Fibroblast of lung (primary cell): ENCODE measurements at places on chromosomes 11 and 22. TPM values are rescaled to one million over a fixed set of nuclear protein-coding genes. Genes with fewer than 3 reads are reported as not detected.

GUCY1A2 gene
- total RNA-seq, result 0.50 and 2.6 TPM in 2 replicates

- DNase-seq, result no peak
These were observed 67.5 kb upstream of the MS4A8 start for GRCh38 chr11:60631944-60632343.

- DNase-seq, result no peak
These were observed 735.3 kb upstream of the RAG2 start for GRCh38 chr11:37333345-37333744.

DNA sequence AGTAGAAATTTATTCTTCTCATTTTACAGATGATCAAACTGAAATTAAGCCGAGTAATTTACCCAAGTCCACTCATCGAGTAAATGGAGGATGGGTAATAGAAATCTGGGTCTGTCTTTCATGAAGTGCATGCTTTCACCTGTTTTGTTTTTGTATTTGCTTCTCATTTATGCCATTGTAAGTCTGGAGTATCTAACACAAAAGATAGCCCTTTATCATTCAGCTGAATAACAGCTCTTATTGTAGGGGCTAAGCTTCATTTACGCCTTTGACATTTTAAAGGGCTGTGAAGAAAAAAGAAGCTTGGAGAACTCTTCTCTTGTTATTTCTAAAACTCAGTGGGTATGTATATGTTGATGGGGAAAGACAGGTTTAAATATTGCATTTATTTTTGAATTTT lies 1196.2 kb upstream of the TENM4 start:
- DNase-seq, result no peak

ARHGAP32 gene
- 8.7 and 9.6 TPM in 2 replicates for total RNA-seq

DNA sequence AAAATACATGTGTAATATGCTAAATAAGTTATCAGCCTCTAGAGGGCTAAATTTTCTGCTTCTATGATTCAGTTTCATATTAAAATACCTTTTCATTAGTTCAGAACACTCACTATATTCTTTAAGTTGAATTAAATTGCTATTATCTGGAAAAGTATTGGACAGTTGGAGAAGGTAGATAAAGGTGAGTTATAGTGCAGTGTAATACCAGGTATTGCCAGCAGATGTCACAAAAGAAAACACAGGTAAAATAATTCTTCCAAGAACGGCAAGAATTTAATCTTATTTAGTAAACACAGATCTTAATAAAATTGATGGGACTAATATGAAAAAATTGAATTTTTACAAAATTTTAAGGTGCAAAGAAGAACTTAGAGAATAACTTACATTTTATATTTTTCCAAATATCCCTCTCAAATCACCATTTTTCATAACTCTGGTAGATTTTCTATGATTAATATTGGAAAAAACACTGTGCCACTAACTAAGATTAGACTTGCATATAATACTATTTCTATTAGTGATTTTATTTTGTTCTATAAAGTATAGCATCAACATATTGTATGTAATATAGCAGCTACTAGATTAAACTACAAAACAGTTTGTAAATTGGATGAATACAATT lies 1.7 kb upstream of the LRRC4C start:
- no peak for DNase-seq

PGR gene
- total RNA-seq, result 0.77 and 2.0 TPM in 2 replicates

DNA sequence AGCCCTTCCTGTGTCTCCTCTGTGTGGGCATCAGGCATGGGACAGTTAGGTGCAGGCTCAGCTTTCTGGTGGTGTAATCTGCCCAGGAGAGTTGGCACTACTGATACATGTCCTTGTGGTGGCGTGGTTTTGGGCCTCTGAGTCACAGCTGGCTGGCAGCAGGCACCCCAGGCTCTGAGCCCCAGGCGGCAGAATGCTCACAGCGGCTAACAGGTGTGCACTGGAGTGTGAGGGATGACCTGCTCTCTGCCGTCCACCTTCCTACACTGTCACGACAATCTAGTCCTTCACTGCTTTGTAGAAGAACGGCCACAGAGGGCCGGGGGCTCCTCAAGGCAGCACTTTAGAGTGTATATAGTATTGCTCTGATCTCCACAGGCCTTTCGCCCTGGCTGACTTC lies 100.3 kb upstream of the PITPNB start:
- DNase-seq, result peak; percentile 29

GRAP2 gene
- total RNA-seq, result not detected in 2 replicates

DNA sequence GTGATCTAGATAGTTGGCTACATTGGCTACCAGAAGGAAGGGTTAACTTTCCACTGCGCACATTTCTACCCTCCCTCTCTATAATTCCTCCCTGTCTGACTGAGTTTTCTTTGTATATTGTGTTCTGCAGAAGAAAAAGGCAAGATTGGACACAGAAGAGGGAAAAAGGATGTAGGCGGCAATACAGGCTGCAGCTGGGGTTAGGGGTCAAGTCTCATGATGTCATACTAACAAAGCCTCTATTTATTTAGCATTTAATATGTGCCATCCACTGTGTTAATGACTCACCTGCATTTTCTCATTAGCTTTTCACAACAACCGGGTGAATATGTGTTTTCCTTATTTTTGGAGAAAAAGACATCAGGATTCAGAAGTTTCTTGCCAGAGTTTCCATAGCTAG lies 2.0 kb downstream of the FAM83F start:
- no peak for DNase-seq

- DNase-seq, result no peak
These were observed 46.3 kb upstream of the ANO3 start for GRCh38 chr11:26285608-26286007.

DNA sequence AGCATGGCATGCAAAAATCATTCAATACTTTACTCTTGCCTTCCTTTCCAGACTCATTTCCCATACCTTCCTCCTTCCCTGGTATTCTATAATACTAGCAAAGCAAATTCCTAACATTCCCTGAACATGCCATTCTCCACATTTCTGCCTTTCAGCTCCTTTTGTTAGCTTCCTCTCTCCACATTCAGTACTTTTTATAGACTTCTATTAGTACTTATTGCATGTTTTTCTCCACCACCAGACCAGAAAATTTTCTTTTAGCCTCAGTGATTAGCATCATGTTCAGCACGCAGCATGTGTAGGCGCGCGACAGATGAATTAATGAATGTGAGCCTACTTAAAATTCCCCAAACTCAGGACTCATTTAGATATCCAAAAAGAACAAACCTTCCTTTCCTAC lies 935.3 kb downstream of the DLG2 start:
- DNase-seq, result no peak

DNA sequence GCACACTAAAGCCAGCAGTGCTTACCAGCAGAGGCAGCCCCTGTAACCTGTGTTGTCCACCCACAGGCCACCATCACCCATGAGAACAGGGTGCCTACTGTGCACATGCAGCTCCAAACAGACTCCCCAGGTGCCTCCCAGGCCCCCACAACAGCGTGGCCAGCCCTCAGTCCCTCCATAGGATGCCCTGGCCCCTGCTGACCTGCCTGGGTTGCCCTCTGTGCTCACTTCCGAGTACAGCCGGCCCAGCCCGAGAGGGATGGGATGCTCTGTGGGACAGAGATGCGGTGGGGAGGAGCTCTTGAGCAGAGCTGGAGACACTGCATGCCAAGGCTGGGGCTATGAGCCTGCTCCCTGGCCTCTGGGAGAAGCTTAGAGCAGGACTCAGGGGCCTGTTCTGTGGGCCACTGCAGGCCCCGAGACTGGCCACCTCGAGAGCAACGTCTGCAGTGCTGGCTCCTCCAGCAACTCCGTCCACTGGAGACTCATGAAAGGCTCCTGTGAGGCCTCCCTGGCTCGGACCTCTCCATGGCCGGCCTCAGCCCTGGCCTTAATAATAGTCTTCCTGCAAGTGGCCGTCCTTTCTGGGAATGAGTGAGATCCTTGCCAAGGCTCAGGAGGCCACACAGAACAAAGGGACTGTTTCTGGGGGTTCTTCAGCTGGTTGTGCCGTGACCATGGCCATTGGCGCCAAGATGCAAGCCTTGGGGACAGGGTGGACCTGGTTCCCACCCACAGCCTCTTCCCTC lies 27.0 kb downstream of the FADS2 start:
- no peak for DNase-seq

GRCh38 chr11:23859087-23859486 lies 637.8 kb upstream of the LUZP2 start:
- DNase-seq, result no peak

DNA sequence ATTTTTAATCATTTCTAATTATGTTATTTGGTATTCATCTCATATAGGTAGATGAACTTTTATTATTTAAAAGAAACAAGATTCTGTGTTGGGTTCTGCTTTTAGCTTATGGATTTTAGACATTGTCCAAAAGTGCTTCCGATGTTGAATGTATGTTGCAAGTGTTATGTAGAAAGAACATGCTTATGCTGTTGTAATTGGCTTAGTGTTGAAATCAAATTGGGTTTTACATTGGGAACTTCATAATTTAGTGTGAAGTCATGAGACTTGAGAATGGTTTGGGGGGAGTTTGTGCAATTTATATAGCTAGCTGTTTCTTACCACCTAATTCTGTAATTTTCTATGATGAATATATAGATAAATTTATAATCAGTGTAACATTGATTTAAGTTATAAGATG lies 3.6 kb downstream of the MTMR3 start:
- no peak for DNase-seq

MYBPC3 gene
- not detected in 2 replicates for total RNA-seq

- DNase-seq, result no peak
These were observed 3.5 kb upstream of the GGT1 start for GRCh38 chr22:24599514-24599913.

PRSS23 gene
- 141 and 194 TPM in 2 replicates for total RNA-seq

PLEKHA7 gene
- total RNA-seq, result under 0.01 and 0.17 TPM in 2 replicates

DNA sequence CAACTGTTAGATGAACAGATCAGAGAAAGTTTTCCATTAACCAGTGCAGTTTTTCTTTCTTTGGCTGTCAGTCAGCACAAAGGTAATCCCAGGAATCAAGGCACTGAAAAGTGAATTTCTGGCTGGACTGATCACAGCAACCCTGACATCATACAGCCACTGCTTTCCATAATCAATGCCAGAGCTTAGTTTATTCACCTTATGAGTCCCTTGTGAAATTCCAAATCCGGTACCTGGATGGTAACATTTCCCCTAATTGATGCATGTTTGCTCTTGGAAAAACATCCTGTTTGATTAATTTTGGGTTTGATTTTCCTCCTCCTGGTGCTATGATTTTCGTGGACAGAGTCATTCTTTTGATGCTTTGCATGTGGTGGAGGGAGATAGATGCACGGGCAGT lies 319.8 kb downstream of the INSC start:
- no peak for DNase-seq

DNA sequence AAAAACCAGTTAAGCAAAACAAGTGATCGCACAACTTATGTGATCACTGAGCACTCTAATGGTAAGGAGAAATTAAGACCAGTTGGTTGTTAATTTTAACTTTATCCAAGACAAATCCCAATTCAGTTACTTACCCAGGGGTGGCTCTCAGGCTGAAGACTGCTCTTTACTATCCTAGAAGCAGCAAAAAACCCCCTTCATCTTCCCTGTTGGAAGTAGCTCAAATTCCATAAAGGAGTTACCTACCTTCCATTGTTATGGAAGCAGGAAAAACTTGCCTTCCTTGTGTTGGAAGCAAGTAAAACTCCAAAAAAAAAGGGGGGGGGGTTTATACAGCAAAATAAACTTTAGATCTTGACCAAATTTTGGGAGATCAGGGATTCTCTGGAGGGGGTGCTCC lies 5.2 kb upstream of the MRPL16 start:
- DNase-seq, result no peak

DNA sequence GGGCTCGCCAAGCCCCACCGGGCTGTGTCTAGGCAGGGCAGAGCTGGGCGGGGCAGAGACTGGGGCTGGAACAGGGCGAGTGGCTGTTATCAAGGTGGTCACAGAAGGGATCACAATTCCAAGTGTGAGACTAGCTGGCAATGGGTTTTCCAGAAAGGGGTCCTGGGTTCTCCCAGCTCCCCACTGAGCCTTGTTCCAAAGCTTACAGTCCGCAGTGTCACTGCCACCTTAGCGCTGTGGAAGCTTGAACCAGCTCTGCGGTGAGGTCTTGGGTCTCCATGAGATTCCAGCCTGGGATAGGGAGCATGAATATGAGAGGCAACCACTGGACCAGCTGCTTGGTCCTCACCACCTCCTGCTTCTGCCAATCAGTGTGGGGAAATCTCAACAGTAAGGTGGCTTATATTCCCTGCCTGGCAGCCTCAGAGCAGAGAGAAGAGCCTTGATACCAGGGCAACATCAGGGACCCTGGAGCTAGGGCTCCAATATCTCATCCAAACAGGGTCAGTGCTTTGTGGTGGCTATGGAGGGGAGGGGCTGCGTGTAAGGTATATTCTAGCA lies 831 bp downstream of the CD44 start:
- peak; percentile 34 for DNase-seq

DNA sequence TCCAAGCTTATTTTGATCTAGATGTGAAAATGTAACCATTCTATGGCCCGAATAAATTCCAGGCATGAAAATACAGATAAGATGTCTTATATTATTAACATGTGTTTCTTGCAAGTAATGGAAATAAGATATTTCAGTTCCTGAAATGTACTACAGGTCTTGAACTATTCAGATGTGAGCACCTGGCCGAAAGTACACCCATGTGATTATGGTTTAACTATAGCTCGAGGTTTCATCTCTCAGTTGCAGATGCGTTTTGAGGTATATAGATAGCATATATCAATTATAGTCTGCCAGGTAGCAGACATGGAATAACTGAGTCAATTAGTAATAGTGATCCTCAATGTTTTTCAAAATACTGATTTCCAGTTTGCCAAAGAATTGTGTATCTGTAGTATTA lies 68.3 kb downstream of the DDIAS start:
- no peak for DNase-seq

GRCh38 chr11:107482234-107482633 lies 24.6 kb upstream of the CWF19L2 start:
- DNase-seq, result no peak

H19 gene
- 1.8 and 55.0 TPM in 2 replicates for total RNA-seq

GRCh38 chr11:43419460-43419859 lies 60.7 kb downstream of the TTC17 start:
- peak; percentile 67 for DNase-seq

DNA sequence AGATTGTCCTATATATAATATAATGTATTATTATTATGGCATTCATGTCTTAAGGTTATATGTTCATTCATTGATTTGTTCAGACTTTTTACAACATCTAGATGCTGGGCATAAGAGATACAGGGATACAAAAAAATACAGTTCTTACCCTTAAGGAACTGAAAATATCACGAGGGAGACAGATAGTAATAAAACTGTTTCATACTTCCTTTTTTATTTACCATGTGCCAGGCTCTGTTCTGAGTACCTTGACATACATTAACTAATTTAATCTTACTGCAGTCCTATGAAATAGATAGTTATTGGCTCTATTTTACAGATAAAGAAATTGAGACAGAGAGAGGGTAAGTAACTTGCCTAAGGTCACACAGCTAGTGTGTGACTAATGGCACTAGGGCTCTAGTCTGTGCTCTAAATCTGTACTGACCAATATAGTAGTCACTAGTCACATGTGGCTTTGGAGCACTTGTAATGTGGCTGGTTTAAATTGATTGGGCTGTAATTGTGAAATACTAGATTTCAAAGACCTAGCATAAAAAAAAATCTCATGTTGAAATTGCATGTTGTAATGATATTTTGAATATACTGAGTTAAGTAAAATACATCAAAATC lies 21.3 kb downstream of the TRIM44 start:
- DNase-seq, result peak; percentile 53

GRCh38 chr22:49207008-49208003 lies 620.4 kb downstream of the BRD1 start:
- no peak for DNase-seq

GRCh38 chr11:18698341-18699268 lies at the start of gene TMEM86A:
TMEM86A (plus strand) TSS chr11:18698779; CDS start chr11:18698887, 108 bp downstream.
- peak; percentile 67 for DNase-seq
